Stimulated activated CD4-positive, alpha-beta T cell treated with anti-CD3 and anti-CD28 coated beads, Interleukin-1b, Interleukin-23, amount 100 ng/mL, for 1 hour (primary cell): ENCODE measurements at places on chromosomes 2 and 18.

GRCh38 chr2:228949831-228950230 lies 321.3 kb downstream of the PID1 start:
- no peak for DNase-seq

- no peak for DNase-seq
Measured at GRCh38 chr2:48900321-48901014, 144.9 kb upstream of the LHCGR start.

GRCh38 chr2:26735097-26735496 lies 29.0 kb upstream of the SLC35F6 start:
- no peak for DNase-seq

DNA sequence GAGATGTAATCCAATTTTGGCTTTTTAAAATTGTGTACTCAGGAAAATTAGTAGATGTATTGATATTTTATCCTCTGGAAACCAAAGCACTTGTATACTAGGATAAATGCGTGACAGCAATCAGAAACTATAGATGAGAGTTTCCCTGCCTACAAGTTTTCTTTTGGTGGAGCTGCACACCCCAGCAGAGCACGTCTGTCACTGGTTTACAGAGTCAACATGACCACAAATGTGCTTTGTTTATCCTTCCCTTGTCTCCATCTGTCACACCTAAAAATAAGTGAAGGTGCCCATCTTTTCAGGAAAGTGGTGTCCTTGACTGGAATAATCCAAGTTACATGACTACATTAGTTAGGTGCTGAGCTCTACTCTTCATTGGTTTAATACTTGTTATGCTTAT lies 210.4 kb upstream of the DSEL start:
- DNase-seq, result no peak

GRCh38 chr18:2518473-2518872 lies 52.8 kb downstream of the METTL4 start:
- no peak for DNase-seq

DNA sequence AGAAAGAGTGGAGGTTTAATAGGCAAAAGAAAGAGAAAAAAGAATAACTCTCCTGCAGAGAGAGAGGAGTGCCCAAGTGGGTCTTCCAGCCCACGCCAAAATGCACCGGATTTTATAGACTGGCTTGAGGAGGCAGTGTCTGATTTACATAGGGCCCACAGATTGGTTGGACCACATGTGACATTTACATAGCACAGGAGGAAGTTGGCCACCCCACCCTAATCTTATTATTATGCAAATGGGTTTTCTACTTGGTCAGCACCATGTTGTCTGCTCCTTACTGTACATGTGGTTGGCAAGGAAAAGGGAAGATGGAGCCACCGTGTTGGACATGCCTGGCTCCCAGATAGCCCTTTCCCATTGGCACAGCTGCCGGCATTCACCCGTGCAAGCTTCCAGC lies 56.8 kb downstream of the SP110 start:
- DNase-seq, result no peak

DNA sequence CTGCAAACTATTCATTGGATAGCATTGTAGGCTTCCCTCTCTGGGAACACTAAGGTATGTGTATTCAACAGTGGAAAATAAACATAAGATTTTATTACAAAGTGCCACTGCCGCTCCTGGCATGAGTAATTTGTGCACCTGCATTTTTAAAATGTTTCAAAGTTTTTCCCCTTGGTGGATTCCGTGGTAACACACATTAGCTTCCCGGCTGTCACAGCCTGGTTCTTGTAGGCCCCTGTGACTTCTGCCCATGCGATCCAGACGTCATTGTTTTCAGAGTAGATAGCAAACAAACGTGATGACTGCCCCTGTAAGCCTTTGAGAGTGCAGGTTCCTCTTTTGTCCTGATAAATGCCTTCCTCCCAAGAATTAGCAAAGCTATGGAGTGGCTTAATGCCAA lies 421.0 kb downstream of the ZNF521 start:
- no peak for DNase-seq

- no peak for DNase-seq
Measured at GRCh38 chr2:159229476-159230144, 56.9 kb downstream of the WDSUB1 start.

DNA sequence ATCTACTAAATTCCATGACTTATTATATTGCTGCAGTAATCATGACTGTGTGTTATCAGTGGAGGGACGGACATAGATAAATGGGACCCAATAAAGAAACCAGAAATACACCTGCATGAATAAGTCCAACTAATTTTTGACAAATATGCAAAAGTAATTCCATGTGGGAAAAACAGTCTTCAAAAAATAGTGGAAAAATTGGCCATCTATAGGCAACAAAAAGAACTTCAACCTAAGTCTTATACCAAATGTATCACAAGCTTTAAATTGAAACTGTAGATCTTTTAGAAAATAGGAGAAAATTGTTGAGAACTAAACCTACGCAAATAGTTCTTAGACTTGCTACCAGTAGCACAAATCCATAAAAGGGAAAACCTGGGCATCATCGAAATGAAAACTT lies 376.2 kb downstream of the NCKAP5 start:
- no peak for DNase-seq

DNA sequence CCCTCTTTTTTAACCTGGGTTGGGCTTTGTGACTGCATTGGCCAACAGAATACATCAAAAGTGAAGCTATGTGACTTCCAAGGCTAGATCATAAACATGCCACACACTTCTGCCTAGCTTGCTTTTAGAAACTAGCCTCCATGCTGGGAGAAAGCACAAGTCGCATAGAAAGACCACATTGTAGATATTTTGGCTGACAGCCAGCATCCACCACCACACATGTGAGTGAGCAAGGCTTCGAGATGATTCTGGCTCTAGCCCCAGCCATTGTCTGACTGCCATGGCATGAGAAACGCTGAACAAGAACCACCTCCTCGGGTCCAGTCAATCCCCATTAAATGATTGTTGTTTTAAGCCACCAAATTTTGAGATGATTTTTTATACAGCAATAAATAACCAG lies 66.8 kb upstream of the STPG4 start:
- DNase-seq, result no peak

DNA sequence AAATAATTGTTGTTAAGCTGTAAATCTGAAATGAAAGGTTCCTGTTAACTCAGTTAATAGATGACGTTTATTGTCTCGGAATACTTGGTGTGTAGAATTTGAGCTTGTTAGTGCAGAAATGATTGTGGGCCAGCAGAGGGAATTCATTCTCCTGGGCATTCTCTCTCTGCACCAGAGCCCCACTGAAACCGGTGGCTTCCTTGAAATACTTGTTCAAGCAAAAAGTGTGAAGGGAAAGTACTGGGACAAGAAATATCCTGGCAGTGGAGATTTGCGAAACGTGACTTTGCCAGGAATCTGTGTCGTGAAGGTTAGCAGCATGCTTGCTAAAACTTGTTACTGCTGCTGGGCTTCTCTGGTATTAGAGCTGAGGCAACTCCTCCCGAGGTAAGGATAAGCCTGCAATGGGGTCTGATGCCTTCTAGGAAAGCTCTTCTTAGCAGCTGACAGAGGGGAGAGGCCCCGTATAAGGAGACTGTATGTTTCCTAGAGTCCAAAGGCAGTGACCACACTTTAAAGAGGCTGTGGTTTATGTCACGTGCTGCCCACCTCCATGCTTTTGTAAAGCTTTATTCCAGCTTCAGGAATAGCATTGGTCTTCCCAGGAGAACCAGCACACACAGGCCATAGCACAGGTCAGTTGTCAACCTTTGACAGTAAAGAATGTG lies 2.0 kb downstream of the ITGA6 start:
- no peak for DNase-seq

DNA sequence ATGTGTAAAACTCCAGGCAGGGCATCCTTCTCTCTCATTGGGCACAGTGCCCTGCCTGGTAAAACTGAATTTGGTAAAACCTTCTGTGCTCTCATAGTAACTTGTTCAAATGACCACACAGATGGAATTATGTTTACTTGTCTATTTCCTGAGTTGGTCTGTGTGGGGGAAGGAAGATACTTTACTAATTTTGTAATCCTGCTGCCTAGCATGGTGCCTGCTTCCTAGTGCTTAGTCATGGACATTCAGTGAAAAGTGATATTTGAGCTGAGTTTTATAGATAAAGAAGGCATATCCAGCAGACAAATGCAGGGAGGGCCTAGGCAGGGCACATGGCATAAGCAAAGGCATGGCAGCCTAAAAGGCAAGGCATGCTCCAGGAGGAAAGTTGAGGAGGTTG lies 199.4 kb downstream of the FSHR start:
- no peak for DNase-seq

DNA sequence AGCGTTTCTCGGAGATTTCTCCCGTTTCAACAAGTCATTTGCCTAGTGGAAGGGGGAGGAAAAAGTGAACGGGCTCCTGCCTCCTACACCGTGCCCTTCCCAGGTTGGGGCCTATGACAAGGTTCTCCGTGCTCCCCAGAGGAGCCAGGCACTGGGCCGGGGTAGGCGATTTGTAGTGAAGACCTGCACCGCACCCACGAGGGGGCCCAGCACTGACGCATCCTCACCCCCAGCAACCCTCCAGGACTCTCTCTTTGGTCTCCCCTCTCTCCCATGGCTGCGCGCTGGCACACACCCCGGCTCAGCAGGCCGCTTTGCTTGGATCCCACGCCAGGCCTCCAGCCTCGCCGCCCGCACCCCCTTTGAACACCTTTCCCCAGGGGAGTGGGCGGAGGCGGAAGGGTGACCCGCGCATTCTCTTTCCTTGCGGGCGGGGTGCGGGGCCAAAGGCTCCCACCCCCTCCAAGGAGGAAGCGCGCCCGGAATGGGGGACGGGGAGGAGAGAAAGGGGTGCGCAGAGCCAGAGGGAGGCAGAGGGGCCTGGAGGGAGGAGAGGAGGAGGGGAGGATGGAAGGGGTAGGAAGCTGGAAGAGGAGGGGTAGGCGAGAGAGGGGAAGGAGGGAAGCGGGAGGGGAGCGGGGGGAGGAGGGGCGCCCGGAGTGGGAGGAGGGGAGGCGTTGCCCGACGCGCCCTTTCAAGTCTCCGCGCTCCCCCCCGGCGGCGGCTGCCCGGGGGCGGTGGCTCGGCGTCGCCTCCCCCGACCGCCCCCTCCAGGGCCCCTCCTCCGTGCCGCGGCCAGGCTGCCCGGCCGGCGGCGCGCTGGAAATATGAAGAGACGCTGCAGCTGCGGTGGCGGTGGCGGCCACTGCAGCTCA lies at the start of gene APCDD1:
Gene APCDD1 (plus strand): TSS at position 830 of the 875 bp plus-strand sequence. CDS start 347 bp downstream, outside the sequence.
- DNase-seq, result no peak

DNA sequence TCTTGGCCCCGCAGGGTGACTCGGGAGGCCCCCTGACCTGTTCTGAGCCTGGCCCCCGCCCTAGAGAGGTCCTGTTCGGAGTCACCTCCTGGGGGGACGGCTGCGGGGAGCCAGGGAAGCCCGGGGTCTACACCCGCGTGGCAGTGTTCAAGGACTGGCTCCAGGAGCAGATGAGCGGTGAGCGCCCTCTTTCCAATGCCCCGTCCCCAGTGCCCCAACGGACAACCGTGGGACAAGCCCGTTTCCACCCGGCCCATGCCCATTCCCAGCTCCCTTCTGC lies 2.6 kb upstream of the CHRND start:
- no peak for DNase-seq

- no peak for DNase-seq
Measured at GRCh38 chr2:151845884-151846283, 17.7 kb upstream of the ARL5A start.

DNA sequence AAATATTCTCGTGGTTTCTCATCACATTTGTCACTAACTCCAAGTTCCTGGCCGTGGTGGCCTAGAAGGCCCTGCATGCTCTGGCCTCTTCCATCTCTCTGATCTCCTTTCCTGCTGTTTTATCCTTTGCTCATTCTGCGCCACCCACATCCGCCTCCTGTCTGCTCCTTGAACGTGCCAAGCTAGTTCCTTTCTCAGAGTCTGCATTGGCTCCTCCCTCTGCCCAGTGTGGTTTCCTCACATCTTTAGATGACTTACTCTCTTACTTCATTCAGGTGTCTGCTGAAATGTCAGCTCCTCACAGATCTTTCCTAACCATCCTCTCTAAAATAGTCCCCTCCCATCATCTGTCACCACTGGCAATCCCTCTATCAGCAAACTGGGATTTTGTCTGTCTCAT lies 158.6 kb upstream of the RBMS1 start:
- DNase-seq, result peak; percentile 10

GRCh38 chr2:225465827-225466226 lies 66.3 kb downstream of the NYAP2 start:
- DNase-seq, result no peak

GRCh38 chr2:137231628-137232027 lies 466.3 kb downstream of the THSD7B start:
- no peak for DNase-seq

DNA sequence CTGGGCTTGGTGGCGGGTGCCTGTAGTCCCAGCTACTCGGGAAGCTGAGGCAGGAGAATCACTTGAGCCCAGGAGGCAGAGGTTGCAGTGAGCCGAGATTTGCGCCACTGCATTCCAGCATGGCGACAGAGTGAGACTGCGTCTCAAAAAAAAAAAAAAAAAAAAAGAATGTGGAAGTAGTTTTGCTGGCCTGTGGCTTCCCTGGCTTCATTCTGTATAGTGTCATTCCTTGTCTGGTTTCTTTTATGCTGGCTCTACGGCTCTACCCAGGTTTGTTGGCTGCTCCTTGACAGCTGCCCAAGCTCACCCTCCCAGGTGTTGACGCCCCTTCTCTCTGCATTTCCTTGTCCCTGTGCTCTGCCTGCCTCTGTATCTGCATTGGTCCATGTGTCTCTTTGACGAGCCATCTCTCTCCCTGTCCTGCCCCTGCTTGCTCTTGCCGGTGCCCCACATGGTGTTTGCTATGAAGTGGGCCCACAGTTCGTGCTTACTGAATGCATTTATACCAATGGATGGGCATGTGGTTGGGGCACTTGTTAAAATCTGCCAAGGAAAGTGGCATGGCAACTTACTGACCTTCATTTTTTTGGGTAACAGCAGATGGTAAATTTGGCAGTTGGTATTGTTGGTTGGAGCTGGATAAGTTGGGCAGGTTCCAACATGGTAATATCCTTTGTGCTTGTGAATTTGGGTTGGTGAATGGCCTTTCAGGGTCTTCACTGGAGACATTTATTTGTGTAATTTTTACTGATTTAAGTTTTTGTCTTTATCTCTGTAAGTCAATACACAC lies 113.9 kb downstream of the MAP4K4 start:
- DNase-seq, result no peak

DNA sequence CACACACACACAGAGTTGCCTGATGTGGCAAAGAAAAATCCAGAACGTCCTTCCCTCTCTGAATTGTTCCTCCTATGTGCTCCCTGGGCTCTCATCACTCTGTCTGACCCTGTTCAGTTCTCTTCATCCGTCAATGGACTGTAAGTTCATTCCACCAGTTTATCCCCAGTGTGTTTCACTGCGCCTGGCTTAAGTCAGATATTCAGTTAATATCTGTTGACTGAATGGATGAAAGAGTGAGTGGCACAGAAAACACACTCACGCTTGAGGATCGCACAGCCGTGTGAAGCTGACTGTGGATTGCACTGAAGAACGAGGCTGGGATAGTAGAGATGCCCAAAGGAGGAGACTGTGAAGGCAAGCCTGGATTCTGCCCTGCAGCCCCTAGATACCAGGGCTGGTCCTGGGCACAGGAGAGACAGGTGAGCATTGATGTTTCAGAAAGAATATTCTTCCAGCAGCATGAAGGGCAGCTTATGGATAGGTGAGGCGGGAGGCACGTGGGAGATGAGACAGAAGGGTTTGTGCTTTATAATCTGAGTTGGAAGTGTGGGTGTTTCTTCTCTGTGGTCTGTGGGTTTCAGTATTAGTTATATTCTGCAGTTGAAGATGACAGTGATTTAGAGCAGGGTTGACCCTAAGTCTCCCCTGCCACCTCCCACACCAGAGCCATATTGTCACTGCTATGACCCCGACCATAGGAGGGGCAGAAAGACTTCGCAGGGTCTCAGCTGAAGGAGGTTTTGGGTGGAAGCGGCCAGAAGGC lies 129.9 kb downstream of the SOCS6 start:
- no peak for DNase-seq

- no peak for DNase-seq
Measured at GRCh38 chr18:38961880-38962279, 1396.3 kb upstream of the CELF4 start.

GRCh38 chr2:162242586-162243280 lies 512 bp downstream of the FAP start:
- DNase-seq, result no peak
